ENCODE measurements at places on chromosomes 11 and 22.

- no peak for DNase-seq
Observed at GRCh38 chr11:40417627-40418026, 1041.8 kb downstream of the LRRC4C start.

DNA sequence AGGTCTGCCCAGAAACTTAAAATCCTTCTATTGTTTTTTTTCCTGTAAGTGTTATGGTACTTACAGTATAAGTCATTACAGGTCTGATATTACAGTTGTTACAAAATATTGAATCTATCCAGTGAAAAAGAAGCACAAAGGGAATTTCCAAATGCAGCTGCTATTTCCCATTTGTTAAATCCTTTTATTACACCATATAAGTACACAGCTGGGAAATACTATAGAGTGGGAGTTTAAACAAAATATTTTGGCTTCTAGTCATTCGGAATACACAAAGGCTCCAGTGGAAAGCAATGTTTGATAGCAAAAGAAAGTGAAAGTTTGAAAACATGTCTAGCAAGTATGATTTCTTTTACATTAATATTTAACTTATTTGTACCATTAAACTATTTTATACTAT is 18.0 kb downstream of the SOX6 start:
- no peak for DNase-seq

DNA sequence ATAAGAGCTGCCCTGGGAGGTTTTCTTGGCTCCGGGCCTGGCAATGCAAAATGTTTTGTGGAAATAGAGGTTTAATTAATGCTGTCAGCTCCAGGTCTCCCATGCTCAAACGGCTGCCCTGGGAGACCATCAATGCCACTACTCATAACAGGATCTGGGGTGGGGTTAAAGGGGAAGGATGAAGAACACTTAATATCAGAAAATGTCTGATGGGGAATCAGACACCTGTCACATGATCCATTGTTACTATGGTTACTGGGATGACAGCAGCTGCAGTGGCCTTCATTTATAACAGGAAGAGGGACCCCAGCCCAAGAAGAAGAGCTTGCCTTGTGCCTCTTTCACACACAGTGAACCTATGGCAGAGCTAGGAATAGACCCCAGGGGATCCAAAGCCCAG is 2.2 kb upstream of the SYT13 start:
- no peak for DNase-seq

DNA sequence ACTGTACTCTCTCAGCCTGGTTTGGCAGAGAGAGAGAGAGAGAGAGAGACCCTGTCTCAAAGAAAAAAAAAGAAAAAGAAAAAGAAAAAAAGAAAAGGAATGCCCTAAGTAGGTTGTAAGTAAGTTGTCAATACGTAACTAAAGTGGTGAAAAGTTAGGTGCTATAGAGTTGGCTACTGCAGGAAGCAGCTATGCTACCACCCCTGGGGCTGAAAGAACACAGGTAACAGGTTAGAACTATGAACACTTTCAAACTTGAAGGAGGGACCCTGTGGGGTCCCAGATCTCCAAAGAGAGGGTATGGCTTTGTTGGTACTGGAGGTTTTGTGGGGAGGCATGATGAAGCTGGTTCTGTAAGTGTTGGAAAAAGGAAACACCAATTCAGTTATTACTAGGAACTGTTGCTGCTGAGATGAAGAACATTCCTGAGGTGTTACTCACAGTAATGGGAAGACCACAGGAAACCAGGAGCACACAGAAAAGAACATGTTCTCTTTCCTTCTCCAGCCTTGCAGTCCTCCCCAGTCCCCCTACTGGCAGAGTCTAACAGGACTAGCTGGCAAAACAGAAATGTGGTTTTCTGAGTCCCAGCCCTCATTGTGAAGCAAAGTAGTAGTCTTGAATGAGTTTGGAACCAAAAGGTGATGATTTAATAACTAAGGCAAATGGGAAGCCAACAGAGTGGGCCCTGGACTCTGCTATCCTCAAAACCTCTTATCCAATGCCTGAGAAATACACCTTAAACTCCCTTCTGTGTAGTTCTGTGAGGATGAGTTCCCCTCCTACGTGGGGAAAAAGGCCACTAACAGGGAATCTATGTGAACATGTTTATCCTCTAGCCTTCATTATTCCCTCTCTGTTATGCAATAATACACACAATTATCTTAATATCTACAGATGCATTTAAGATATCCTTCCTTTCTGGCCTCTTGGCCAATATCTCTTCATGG is 427.0 kb upstream of the DDI1 start:
- DNase-seq: no peak

DNA sequence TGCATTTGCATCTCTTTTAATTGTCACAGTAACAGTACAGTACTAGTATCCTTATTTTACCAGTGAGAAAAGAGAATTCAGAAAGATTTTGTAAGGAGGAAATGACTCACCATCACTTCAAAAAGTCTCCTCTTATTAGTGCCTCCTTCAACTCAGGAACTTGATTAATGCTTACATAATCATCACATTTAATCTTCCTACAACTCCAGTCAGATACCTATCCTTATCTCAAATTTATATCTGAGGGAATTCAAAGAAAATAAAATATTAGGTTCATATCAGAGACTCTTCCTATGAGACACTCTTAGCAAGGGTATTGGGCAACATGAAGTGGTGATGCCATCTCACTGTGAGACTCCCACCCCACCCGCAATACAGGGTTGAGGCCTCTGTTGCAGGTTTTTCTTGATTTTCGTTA is 26.1 kb upstream of the CTSC start:
- DNase-seq: no peak

- DNase-seq: no peak
Observed at GRCh38 chr11:83816572-83817187, 530.5 kb upstream of the CCDC90B start.

DNA sequence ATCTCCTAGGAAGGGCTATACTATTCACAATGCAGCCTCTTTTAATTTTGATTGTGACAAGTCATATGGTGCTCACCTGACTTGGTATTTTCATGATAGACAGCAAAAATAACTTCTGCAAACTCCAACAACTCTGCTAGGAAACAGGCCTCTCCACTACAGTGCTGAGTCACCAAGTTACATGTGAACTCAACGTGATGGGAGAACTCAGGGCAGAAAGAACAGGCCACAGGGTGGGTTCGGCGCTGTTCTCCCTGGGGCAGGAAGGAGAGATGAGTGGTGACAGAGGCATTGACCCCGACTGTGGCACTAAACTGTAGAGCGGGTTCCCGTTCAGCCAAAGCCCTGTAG is 76.6 kb upstream of the UCP3 start:
- no peak for DNase-seq

- DNase-seq: no peak
Observed at GRCh38 chr11:132072858-132073211, 702.4 kb downstream of the NTM start.

GRCh38 chr11:70297341-70297740 is 26.9 kb downstream of the PPFIA1 start:
- no peak for DNase-seq

Data from stimulated activated CD4-positive, alpha-beta T cell treated with anti-CD3 and anti-CD28 coated beads, Interleukin-12 subunit alpha, Interleukin-12 subunit beta, amount 100 ng/mL, for 4 hours (primary cell).